ENCODE measurements at places on chromosomes 1 and 21.
A peak's percentile ranks its signal among the peaks of the same experiment; 100 is the strongest.

DNA sequence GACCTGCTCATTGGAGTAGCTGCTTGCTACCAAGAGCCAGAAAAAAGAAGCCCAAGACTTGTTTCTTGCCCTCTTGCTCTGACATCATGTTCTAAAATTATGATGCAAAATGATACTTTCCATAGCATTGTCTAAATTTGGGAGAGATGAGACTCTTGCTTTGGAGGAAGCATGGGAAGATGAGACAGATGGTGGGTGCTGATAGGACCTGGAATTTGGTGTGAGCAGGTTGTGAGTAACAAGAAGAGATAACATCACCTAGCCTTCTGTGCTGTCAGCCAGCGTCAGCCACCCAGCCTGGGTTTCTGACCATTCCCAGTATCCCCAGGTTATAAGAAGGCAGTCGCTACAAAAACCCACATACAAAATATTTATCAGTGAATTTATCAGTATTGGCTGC, 67.1 kb upstream of the GCLM start:
- DNase-seq, result no peak

DNA sequence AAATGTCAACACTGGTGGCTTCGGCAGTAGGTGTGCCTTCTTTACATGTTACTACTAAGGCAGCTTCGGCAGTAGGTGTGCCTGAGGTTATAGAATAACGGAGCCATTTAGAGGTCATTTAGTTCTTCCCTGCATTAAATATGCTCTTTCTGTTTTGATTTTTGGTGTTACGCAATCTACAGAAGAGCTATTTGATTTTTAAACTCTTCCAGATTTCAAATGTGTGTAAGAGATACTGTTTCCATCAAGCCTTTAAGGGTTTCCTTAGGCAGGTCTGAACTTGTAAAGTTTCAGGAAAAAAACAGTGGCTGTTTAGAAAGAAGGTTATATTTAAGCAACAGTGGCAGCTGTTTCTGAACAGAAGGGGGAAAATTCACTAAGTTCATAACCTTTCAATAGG, 54.8 kb downstream of the PIK3R3 start:
- no peak for DNase-seq

- no peak for DNase-seq
Measured at GRCh38 chr1:117096951-117097408, 24.6 kb downstream of the TRIM45 start.

DNA sequence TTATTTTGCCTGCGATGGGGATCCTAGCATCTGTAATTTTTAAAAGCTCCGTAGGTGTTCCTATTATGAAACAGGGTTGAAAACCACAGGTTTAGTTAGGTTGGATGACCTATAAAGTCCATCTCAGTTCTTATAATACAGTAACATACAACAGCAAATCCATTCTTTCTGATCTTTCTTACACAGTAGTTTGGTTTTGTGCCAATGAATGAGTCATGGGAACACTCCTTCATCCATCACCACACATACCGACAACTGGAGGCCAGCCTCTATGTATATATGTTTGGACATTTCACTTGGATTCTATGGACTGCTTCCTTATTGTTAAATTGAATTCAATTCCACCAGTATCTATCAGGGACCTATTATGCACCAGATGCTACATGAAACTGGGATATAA, 118.4 kb upstream of the L1TD1 start:
- DNase-seq, result no peak

- DNase-seq, result no peak
Measured at GRCh38 chr21:17270229-17270628, 242.6 kb upstream of the CXADR start.

DNA sequence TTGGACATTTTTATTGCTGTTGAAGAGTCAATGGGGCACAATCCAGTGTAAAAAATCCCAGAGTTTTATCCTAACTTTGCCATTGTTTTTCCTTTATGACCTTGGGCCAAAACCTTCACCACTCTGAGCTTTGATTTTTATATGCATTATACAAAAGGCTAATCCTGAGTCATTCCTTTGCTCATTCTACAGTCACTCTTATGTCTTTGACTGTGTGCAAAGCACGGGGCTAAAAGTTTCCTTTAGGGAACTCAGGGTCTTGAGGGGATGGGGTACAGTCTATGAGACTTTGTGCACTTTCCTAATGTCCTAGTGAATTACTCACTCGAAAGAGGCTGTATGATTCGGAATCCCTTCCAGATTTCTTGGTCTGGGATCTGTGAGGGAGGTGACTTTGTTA, 543.2 kb upstream of the CAMK1G start:
- no peak for DNase-seq

- DNase-seq, result no peak
Measured at GRCh38 chr1:162193221-162193620, 123.7 kb downstream of the NOS1AP start.

DNA sequence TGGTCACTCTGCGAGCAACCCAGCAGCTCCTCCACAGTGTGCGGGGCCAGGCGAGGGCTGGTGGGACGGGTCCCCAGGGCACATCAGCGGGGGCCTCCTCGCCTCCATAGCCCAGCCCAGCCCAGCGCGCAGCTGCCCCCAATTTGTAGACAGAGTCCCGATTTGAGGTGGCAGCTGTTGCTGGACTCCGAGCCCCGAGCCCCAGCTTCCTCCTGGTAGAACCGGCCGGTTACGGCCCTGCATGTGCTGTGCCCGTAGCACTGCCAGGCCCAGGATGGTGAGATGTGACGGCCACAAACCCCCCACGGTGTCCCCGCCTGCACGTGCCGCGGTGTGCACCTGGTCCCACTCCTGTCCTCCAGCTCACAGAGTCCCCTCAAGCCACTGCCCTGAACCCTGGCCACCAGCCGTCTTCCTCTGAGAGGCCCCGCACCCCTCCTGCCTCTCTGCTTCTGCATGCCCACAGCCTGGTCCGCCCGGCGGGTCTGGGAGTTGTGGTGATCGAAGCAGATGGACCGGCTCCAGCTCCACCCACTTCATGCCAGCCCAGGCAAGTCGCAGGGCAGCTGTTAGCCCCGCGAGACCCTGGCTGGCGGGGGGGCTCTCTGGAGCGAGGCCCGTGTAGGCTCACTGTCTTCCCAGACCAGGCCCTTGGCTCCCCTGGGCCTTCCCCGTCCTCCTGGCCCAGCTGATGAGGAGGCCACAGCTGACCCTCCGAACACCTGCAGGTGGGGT, 55.5 kb downstream of the MORN1 start:
- DNase-seq, result no peak

GRCh38 chr1:154777154-154777553, 92.9 kb downstream of the KCNN3 start:
- peak; percentile 21 for DNase-seq

DNA sequence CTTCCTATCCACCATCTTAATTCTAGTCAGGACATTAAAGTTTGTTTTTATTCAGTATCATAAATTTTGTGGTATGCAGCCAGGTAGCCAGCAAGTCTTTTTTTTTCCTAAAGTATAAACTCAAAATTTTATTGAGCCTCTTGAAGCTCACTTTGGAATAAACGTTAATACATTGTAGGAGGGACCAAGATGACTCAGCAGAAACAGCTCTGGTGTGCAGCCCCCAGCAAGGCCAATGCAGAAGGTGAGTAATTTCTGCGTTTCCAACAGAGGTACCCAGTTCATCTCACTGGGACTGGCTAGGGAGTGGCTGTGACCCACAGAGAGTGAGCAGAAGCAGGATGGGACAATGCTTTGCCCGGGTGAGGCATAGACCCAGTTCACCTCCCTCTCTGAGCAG, 9.7 kb upstream of the OR2M3 start:
- DNase-seq, result no peak

GRCh38 chr1:64516803-64517568, 47.1 kb downstream of the CACHD1 start:
- no peak for DNase-seq

GRCh38 chr1:115320377-115320776, 17.7 kb downstream of the NGF start:
- no peak for DNase-seq

DNA sequence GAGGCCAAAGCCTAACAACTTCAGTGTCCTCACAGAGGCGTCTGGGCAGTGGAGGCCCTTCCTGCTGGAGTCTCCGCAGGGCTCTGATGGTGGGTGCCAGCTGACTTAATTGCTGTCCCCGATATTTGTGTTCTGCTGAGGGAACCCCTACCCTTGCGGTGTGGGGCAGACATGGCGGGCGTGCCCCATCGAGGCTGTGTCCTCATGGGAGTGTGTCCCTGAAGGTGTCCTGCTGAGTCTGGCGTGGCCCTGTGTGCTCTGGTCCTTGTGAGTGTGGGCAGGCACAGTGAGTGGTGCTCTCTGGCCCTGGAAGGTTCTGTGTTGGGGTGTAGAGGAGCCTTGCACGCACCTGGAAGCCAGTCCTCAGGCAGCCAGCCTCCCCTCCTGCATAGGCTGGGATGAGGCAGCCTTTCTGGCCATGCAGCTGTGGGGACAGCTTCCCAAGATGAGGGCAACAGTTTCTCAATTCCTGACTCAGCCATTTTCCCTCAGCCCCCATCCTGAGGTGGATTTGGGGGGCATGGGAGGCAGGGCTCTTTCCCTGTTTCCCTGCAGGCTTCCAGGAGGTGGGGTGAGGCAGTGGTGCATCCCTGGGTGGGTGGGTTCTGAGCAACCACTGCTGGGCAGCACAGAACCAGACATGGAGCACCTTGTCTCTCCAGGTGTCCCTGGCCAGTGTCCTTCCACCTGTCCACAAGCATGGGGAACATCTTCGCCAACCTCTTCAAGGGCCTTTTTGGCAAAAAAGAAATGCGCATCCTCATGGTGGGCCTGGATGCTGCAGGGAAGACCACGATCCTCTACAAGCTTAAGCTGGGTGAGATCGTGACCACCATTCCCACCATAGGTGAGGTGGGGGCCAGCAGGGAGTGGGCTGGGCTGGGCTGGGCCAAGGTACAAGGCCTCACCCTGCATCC, 6.5 kb downstream of the C1orf35 start:
- no peak for DNase-seq

GRCh38 chr1:29845910-29846309, 609.6 kb downstream of the PTPRU start:
- no peak for DNase-seq

DNA sequence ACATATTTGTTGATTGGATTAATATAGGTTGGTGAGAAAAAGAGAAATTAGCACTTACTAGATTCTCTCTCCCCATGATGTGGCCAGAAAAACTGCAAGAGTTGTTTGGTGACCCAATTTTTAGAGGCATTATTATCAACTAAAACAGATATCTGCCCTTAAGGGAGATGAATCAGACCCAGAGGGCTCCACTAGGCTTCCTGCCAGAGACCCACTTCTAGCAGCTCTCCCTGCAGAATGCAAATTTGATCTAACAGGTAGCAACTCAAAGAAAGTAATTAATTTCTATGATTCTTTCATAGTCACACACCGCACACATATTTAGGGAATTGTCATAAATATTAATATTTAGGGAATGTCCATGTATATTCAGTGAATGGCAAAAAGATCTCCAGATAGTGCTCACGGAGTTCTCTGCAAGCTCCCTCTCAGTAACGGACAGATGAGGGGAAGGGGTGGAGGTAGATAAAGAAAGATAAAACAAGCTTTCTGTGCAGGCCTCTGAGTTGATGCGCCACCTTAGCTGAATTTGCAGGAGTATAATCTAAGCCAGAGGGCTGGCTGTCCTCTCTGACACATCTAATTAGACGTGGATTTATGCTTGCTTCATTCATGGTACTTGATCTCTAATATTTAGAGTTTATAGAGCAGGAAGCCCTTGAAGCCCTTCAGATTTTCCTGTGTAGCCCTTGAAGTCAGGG, 84.1 kb upstream of the CCDC190 start:
- no peak for DNase-seq

DNA sequence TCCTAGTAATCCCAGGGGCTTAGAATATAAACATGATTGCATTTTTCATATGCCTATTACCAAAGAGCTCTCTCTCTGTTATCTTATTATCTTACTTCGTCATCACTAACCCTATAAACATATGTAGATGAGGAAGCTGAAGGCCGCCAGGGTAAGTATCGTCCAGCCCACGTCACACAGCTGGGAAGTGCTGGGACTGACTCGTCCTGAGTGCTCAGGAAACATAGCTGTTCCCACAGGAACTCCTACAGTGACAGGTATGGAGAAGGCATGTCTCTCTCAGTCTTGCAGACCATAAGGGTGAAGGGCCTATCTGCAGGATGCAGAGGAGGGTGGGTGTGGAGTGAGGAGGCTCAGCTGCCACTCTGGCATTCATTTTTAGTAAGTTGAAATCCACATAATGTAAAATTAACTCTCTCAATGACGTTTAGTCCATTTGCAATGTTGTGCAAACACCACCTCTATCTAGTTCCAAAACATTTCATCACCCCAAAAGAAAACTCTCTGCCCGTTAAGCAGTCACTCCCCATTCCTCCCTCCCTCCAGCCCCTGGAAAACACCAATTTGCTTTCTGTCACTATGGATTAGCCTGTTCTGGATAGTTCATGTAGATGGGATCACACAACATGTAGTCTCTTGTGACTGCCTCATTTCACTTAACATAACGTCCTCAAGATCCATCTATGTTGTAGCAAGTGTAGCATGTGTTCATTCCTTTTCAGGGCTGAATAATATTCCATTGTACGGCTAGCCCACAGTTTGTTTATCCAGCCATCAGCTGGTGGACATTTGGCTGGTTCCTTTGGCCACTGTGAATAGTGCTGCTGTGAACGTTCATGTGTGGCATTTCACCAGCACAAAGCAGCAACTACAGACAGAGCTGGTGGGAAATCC, 68.3 kb downstream of the TCP10L start:
- DNase-seq, result peak; percentile 50

DNA sequence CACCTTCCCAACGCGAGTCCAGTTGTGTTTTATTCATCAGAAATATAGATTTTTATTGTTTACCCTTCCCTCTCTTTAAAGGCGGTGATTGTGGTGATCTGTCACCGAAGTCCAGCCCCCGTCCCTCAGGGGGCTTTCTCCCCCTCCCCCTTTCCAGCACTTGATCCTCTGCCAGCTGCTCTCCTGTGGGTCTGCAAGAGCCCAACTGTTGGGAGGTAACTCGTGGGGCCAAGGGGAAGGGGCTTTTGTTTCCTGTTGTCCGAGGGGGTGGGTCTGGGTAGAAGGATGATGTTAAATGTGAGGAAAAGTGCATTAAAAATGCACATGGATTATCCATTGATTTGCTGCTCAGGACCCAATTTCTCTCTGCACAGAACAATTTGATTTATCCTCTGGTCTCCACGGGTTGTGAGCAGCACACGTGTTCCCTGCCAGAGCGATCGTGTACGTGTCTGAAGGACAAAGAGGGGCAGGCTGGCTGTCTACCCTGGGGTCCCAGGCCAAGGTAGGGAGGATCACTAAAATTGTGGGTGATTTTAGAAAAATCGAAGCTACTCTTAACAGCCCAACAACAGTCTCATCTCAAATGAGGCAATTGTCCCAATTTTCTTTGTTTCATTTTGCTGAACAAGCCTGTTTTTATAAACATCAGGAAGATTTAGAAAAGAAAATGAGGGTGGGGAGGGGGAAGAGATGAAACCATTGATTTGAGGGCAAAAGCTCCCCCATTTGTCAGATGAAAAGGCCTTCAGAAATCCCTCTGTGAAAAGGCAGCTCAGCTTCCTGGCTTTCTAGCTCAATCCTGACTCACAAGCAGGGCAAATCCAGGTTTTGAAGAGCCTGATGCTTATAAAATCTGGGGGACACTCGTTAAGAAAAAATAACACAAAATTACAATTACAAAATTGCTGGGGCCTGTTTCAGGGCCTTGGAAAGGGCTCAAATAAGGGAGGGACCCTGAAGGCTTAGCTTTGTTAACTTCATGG, 176.2 kb downstream of the RHOU start:
- no peak for DNase-seq

All from suppressor macrophage treated with lipopolysaccharide for 4 hours (primary cell).